Stimulated activated CD8-positive, alpha-beta memory T cell treated with anti-CD3 and anti-CD28 coated beads, Interleukin-7, amount 100 ng/mL, for 48 hours (primary cell): ENCODE measurements at places on chromosomes 2 and 18.
A peak's percentile ranks its signal among the peaks of the same experiment; 100 is the strongest.

DNA sequence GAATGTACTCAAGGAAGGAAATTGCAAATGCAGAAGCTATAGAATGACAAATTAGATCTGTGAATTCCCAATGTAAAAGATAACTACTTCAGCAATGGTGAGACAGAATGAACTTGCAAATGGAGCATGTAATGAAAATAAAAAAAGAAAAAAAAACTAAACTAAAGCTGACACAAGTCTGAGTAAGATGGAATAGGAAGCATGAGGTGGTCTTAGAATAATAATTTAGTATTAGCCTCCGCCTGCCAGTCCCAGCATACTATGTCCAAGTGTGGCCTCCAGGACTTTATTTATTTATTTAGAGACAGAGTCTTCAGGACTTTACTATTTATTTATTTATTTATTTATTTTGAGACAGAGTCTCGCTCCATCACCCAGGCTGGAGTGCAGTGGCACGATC is 37.4 kb upstream of the SLC39A10 start:
- DNase-seq, result no peak

DNA sequence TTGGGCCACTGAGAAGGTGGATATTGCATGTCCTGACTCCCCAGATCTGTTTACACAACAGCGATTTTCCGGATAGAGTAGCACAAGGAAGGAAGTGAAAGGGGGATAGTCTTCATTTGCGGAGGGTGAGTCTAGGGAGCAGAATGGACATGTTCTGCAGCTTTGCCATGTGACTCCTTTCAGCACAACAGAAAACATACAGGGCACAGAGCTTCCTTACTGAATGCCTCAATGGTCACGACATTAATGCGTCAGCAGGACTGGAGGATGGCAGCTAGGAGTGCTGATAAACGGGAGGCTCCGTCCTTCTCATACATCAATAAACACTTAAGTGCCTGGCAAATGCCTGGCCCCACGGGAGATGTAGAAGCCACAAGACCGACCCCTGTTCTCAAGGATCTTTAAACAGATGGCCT is 163.0 kb downstream of the FAM210A start:
- no peak for DNase-seq

GRCh38 chr2:234256516-234256915 is 206.0 kb downstream of the SPP2 start:
- DNase-seq, result no peak

GRCh38 chr2:96325041-96325883 is at the start of gene ITPRIPL1:
Gene ITPRIPL1 (plus strand): TSS chr2:96325317. CDS start chr2:96325840, 523 bp downstream.
- no peak for DNase-seq

- no peak for DNase-seq
These were observed 227.7 kb downstream of the RPIA start for GRCh38 chr2:88919087-88919738.

DNA sequence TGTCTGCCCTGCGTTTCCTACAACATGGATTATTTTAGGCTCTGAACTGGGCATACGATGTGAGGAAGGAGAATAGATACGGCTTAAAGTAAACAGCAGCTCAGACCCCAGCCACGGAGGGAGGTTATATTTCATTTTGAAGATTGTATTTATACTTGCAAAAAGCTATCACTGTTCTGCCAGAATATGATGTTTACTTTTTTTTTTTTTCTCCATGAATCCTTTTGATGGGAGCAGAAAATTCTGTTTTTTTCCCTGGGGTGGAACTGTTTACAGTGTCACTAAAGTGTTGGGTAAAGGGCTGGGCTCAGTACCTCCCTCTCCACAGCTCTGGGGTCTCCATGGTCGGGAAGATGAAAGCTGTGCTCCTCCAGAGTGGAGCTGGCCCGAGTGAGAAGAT is 13.1 kb downstream of the PCARE start:
- no peak for DNase-seq

DNA sequence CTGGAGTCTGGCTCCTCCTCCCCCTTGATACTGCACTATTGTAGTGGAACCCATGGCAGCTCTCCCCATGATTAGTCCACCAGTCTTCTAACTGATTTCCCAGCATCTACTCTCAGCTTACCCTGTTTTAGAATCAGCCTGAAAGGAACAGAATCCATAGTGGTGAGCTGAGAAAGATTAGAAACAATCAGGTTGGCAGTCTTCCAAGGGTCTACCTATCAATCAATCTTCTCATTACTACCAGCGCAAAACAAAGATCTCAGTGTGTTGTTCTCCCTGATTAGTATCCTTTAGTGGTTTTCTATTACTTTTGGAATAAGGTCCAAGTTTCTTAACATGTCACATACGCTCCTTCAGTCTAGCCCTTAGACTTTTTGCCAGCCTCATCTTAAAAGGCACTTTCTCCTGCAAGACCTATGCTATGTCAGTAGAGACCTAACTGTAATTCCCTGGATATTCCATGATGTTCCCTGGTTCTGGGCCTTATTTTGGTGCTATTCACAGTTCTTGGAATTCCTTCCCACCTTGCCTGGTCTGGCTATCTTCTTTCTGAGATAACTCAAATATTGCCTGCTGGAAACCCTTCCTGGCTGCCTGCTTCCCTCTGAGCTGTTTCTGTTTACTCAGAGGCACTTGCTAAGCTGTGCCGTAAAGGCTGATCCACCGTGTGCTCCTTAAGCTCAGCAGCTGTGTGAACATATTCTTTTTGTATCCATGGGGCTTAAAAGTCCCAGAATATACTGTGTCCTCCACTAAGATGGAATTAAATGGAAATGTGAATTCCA is 32.6 kb downstream of the LAMA3 start:
- DNase-seq, result no peak

DNA sequence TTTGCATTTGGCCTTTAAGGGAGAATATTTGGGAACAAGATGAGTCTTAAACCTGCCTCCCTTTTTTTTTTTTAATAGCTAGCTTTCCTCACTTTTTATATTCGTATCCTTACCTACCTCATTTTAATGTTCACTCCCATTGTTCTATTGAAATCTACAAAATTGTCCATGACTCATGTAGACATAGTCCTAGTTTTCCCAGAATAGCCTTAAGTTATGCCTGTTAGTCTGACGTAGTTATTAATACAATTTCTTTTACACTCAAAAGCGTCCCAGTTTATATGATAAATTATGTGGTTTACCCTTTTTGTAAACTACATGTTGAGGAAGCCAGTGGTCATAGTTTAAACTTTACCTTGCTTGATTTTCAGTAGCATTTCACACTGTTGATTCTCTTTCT is 73.4 kb downstream of the UBR3 start:
- DNase-seq, result no peak

DNA sequence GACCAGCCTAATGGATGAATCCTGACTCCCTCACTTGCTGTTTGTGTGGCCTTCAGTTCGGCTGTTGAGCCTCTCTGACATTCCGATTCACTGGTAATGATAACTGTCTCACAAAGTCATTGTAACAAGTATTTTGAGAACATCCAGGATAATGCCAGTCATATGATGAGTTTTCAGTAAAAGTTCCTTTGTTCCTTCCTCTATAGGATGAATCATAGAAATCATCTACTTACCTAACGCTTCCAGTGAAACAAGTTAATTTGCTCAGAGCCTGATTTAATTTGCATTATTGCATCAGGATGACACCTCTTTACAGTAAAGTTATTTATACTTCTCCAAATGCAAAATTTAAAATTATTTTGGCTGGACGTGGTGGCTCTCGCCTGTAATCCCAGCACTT is 32.0 kb downstream of the RAB31 start:
- DNase-seq, result no peak

GRCh38 chr18:56112013-56112749 is 524.2 kb upstream of the TCF4 start:
- DNase-seq, result peak; percentile 3

GRCh38 chr18:596288-596881 is 403 bp upstream of the CLUL1 start:
- DNase-seq, result no peak
